Stimulated activated CD8-positive, alpha-beta memory T cell treated with anti-CD3 and anti-CD28 coated beads, Interleukin-12 subunit alpha, Interleukin-12 subunit beta, amount 100 ng/mL, for 1 hour (primary cell): ENCODE measurements at places on chromosomes 2 and 18.

GRCh38 chr18:75784390-75784789, 356.9 kb upstream of the SMIM21 start:
- DNase-seq: no peak

DNA sequence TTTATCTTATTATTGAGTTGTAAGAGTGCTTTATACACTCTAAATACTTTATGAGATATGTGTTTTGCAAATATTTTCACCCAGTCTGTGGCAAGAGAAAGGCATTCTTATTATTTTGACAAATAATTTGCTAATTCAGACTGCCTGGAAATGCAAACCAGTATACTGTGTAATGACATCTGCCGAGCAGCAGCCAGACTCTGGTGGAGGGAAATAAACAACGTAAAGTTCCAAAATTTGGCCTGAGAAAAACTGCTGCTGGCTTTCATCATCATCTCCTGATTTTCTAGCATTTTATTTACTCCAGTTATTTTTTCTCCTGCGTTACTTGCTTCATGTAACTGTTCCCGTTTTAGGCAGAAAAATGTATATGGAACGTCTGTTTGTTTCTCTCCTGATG, 161.6 kb downstream of the RNF152 start:
- DNase-seq: no peak

- no peak for DNase-seq
Observed at GRCh38 chr2:60515721-60516226, 37.7 kb downstream of the BCL11A start.

DNA sequence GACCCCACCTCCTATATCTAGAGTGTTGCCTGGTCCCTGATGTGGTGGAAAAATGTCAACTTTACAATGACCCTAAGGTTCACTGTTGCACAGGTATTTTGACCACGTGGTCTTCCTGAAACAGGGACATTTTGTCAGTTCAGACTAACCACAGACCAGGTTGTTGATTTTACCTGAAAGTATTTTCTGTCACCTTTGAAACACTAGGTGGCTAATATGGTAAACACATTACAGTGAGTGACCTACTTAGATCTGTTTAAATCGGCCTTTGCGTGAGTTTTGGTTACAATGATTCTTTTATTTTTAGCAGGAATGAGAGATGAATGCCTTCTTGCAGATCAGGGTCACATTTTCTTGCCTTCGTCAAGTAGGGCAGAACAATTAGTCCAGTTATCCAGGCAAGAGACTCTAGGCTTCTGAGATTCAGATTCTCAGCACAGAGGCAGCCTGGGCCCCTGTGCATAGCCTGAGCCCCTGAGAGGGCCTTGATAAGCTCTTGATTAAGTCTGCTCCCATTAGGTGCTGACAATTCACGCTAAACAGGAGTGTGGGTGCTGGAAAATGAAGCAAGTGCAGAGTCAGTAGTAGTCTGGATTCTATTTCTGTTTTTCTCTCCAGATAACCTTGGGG, 226.2 kb downstream of the KCNS3 start:
- no peak for DNase-seq

- no peak for DNase-seq
Observed at GRCh38 chr2:119914266-119914665, 98.6 kb upstream of the EPB41L5 start.

DNA sequence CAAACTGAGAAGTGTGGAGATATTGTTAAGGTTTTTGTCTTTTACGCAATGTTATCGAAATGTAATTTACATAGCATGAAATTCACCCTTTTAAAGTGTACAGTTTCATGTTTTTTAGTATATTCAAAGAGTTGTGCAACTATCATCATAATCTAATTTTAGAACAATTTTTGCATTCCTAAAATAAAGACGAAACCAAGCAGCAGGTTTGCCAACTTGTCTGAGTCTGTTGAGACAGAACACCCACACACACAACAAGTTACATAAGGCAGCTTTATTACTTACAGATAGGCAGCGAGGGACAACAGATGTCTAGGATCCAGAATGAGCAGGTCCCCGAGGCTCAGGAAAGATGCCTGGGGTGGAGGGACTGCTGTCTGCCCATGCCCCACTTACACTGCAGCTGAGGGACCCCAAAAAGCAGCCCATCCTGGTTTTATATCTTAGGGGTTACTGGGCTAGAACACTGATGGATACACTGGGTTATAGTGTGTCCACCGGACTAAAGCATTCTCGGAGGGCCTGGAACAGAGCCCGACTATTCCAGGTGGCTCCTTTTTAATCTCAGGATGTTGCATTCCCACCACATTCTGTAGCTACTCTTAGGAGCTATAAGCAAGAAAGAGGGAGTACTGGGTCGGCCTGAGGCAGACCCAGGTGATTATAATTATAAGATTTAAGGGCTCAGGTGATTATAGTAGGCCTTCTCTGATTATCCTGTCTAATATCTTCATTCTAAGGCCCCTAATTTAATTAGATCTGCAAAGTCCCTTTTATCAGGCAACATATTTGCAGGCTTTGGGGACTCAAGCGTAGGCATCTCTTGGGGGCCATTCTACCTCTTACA, 150.2 kb upstream of the DOK6 start:
- DNase-seq: no peak

DNA sequence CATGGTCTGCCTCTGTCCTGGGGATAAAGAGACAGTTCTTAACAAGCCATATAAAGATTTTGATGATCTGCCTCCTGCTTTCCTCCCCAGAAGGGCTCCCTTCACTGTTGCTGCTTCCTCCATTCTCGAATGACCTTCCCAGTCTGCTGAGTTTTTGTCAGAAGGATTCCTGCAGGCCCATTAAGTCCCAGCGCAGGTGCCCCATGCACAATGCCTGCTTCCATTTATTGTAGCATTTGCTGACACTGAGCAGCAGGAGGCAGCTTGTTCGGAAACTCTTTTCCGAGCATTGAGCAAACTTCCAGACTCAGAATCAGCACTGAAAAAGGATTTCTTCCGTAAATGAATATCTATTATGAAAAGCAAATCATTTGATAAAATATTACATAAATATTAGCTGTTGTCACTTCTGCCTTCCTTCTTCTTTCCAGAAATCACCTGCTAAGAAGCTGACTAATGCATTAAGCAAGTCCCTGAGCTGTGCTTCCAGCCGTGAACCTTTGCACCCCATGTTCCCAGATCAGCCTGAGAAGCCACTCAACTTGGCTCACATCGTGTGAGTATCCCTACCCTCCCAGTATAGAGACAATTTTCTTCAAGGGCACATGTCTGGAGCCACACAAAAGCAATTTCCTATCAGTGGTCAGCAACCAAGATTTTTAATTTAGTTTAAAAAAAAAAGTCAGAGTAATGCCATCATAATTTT, 110.4 kb downstream of the DTNA start:
- no peak for DNase-seq

GRCh38 chr2:169237286-169237685, 125.0 kb downstream of the LRP2 start:
- DNase-seq: no peak

GRCh38 chr2:135130751-135131150, 78.7 kb downstream of the RAB3GAP1 start:
- no peak for DNase-seq

DNA sequence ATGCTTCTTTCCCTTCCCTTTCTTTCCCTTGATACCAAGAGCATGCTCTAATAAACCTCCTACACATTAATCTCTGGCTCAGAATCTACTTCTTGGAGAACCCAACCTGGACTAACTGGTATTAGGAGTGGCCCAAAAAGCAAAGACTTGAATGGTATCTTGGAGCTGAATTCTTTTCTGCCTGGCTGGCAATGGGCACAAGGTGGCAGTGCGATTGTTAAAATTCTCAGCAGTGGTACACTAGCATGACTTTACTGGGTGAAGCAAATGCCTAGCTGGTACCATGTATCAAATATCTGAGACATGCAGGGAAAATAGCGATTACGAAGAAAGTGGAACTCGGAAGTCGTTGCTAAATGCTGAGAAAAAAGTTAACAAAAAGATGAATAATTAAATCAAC, 376.1 kb downstream of the XIRP2 start:
- DNase-seq: no peak
